ENCODE measurements at places on chromosomes 7 and 10. TPM values are rescaled to one million over a fixed set of nuclear protein-coding genes. Genes with fewer than 3 reads are reported as not detected.

DNA sequence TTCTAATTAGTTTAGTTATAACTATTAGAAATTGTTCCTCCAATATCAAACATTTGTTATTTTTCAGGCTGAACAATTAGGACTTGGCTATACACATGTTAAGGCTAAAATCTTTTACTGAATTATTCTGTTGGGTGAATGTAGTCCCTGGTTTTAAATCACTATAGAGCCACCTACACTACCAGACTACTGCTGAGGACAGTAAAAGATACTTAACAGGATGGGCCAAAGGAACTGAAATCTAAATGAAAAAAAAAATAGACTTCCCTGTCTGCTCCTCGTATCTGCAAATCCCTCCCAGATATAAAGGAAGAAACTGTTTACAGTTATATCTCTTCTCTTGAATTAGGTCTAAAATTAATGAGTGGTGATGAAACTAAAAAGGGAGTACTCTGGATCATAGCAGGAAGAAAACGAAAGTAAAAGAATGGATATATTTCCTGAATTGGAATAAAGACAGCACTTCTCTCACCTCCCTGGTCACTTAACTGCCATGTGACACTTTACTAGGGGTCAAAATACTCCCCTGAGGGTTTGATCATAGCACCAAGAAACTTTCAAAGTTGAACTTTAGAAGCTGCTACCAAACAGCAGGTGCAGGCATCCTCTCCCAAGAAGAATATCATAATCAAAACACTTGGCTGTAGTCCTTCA lies 12.7 kb downstream of the FBXW4 start:
- no peak for DNase-seq

- no peak for DNase-seq
These were observed 36.1 kb downstream of the BTRC start for GRCh38 chr10:101389986-101390531.

RNF148 gene
- 0.48 TPM for total RNA-seq

GRCh38 chr7:157845203-157845835 lies 508.5 kb downstream of the DNAJB6 start:
- no peak for DNase-seq

DNA sequence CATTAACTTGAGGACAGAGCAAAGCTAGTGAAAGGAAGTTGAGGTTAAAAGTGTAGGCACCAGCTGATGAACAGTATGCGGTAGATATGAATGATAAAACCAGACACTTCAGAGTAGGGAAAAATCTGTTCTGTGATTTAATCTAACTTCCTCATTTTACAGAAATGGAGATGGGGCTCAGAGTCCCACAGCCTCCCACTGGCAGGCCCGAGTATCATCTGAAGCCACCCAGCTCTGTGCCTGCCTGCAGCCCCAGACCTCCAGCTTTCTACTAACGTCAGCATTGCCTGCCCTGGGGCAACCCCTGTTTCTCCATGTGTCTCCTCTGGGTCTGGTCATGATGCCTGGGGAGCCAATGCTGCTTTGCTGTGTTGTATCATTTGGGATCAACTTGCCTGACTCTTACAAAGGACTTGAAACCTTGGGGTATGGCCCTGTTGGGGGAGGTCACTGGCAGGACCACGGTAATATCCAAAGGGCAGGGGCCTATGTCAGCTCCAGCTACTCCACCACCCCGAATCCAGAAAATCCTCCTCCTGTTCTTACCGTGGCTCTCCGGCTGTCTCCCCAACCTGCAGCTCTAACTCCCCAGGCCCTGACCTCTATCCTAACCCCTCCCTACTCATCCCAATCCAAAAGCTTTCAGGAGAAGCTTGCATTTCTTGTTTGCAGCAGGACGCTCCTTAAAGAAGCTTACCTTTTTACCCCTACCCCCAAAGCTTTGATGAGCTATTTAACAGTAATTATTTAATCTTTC lies 56.2 kb upstream of the NPY start:
- DNase-seq: no peak

GRCh38 chr7:126529833-126530232 lies 722.9 kb downstream of the GRM8 start:
- DNase-seq: no peak

Measured in H7 (cell line).